ENCODE measurements at places on chromosomes 5 and 9.

DNA sequence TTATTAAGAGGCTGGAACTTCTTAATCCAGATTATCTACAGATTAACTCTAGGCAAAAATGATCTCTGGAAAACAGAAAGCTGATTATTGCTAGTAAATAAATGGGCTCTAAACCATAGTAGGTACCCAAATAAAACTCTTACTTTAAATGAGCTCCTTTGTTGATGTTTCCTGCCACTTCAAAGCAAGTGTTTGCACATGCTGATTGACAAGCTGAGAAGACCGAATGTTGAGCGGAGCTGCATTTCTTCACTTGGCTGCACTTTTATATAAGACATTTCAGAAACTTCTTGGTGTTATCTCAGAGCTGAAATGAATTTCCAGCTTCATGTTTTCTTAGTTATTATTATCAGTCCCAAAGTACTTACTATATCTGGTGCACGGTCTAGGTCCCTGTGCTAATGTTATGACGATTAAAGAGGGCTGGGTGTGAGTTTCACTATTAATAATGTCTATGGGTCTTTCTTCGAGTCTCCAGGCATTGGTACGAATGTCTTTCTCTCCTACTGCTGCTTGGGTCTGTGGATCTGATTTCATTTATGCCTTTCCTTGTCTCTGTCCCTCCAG, 58.6 kb upstream of the CTXN3 start:
- no peak for DNase-seq

DNA sequence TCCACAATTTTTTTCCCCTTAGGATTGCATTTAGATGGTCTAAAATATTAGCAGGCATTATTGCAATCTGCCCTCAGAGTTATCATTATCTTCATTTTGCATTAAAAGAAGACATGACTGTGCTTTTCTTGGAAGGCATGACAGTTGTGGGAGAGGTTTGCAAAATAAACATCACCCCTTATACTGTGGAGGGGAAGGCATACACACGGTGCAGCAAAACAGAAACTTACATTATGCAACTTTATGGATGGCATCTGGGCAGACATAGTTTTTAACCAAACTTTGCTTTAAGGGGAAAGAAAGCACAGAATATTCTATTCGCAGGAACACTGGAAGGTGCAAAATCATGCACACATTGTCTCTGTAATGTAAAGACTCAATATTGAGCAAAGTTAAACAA, 505.8 kb upstream of the ADAMTS16 start:
- DNase-seq, result no peak

DNA sequence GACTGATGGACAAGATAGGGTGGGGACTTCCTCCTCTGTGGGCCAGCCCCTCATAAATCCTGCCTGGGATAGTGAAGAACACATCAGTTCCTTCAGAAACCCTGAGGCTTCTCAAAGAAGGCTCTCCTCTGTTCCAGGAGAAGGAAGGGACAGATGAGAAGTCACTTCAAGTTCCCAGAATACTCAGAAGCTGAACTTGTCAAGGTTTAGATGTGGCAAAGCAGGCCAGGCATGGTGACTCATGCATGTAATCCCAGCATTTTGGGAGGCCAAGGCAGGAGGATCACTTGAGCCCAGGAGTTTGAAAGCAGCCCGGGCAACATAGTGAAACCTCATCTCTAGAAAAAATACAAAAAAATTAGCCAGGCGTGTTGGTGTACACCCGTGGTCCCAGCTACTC, 38.5 kb downstream of the STOM start:
- no peak for DNase-seq

- no peak for DNase-seq
These were observed 6.2 kb downstream of the PDLIM4 start for GRCh38 chr5:132263548-132264261.

DNA sequence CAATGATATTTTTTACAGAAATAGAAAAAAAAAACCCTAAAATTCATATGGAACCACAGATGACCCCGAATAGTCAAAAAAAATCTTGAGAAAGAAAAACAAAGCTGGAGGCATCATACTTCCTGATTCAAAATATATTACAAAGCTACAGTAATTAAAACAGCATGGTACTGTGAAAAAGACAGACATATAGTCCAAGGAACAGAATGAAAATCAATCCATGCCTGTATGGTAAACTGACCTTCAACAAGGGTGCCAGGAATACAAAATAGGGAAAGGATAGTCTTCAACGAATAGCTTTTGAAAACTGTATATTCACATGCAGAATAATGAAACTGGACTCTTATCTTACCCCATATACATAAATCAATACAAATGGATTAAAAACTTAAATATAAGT, 307.5 kb downstream of the MCTP1 start:
- no peak for DNase-seq

DNA sequence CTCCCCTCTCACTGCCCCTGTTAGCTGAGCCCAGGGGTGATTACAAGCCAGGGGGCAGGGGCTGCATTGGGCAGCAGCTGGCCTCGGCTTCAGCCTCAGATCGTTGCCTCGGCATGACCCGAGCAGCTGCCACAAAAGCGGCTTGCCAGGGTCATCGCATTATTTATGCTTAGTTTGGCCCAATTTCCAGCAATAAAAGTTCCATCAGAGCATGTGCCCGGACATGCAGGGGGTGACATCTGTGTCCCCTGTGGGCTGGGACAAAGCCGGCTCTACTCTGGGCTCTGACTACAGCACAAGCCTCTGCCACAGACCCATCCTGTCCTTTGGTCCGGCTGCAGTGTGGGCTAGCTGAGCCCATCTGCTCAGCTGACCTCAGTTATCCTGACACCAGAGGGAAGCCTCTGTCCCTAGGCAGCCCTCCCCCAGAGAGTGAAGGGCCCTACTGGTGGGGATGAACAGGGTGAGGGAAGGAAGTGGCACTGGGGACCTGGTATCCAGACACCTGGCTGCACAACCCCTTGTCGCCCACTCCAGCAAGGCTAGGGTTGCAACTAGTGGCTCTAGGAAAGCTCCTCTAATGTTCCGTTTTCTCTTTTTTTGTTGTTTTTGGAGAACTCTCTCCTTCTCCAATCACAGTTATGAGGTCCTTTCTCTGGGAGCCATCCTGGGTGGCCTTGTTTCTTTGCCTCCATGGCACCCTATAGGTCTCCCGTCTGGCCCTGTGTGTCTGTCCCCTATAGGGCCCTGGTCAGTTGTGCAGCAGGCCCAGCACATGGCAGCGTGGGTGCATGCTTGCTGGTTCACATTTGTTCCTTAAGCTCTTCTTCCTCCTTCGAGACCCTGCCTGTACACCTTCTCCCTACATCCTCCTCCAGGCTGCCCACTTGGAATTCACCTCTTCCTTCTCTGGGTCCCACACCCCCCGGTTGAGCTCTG, 13.3 kb upstream of the GADD45G start:
- DNase-seq, result no peak

DNA sequence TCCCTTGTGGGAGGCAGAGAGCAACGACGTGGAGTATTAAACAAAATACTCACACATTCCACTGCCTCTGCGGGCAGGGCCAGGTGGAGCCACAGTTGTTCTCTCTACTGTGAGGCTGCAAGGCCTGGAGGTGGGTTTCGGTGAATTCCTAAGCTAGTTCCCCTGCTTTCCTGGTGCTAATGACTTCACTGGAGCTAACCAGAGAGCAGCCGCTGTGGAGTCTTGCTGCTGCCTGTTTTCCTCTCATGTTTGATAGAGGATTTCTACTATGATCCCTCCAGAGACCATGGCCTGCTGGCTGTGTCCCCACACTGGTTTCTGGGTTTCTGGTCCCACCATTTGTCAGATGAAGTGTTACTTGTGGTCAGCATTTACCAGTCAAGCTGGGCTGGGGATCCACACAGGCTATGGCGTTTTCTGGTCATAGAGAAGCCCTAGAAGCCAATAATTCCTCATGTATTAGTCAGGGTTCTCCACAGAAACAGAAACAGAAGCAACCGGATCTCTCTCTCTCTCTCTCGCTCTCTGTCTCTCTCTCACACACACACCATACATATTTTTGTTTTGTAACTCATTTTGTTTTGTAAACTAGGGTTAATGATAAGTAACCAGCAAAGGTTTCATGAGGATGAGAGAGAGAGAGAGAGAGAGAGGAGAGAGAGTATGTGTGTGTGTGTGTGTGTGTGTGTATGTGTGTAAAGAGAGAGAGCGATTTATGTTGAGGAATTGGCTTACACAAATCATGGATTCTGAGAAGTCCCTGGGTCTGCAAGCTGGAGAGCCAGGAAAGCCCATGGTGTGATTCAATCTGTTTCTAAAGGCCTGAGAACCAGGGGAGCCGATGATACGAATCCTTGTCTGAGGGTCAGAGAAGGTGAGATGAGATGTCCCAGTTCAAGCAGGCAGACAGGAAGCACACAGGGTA, 403.0 kb downstream of the GADD45G start:
- no peak for DNase-seq

- DNase-seq, result no peak
These were observed 199.5 kb upstream of the CLINT1 start for GRCh38 chr5:158058208-158059120.

- no peak for DNase-seq
These were observed 222.7 kb downstream of the DCP2 start for GRCh38 chr5:113199122-113199905.

GRCh38 chr9:12271421-12271891, 421.7 kb upstream of the TYRP1 start:
- no peak for DNase-seq

GRCh38 chr9:23554686-23555085, 271.4 kb downstream of the ELAVL2 start:
- no peak for DNase-seq

GRCh38 chr5:155753943-155754581, 572.9 kb upstream of the SGCD start:
- DNase-seq, result no peak

GRCh38 chr5:43469671-43470391, 13.8 kb downstream of the TMEM267 start:
- no peak for DNase-seq

- no peak for DNase-seq
These were observed 43.7 kb downstream of the OR2Y1 start for GRCh38 chr5:180696116-180696515.

DNA sequence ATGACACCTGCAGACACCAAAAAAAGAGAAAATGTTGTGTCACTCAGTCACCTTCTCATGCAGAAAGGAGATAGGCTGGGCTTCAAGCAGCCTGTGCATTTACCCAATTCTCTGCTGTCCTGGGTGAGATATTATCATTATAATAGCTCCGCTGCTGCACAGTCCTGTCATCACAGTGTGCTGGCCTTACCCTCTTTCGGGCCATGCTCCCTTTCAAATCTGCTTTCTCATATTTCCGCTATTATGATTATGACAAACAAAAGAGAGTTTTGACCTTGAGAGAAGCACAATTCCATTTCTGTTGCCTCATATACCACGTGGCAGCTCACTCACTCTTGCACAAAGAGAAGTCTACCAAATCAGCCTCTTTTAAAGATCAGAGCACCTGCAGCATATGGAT, 1350.1 kb upstream of the ACO1 start:
- DNase-seq, result no peak

GRCh38 chr5:154296525-154297159, 106.1 kb downstream of the GALNT10 start:
- DNase-seq, result no peak

DNA sequence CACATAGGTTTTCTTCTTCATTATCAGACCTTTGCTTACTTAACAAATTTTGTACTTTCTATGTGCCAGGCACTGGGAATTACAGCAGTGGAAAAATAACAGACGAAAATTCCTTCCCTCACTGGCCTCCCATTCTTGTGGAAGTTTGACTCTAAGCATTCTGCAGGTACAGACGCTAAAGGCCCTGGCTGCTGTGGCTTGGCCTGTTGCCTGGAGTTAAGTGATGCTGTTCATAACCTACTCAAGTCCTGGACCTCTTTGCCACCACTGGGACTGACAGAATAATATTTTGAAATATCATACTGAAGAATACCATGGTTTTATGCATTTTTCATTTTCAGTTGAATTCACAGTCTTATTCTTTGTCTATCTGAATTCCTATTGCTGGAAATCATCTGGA, 97.3 kb upstream of the SPATA31C2 start:
- no peak for DNase-seq

DNA sequence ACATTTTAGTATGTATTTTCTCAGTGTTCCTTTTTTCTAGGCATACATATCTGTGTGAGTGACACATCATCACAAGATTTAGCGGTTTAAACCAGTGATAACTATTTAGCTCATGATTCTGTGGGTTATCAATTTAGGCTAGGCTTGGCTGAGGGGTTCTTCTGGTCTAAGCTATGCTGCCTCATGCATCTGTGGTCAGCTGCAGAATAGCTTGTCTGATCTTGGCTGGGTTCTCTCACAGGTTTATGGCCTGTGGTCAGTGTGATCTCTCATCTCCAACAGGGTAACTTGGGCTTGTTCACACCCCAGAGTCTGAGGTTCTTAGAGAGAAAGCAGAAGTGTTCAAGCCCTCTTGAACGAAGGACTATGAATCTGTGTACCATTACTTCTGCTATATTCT, 363.3 kb downstream of the KDM4C start:
- no peak for DNase-seq

GRCh38 chr5:109779036-109779735, 89.5 kb downstream of the MAN2A1 start:
- no peak for DNase-seq

DNA sequence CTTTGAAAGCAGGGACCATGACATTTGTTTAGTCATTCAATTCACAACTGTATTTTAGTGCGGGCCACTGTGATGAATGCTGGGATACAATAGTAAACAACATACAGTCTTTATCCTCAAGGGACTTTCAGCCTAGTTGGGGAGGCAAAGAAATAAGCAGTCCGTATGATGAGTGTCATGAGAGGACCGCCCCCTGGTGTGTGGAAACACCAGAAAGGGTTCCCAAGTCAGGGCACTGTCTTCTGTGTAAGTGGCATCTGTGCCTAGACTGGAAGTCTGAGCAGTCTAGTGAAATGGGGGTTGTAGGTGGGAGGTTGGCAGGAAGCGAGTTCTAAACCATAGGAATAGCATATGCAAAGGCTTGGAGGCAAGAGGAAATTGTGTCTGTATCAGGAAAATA, 6.8 kb downstream of the C9orf43 start:
- no peak for DNase-seq

- no peak for DNase-seq
These were observed 458.0 kb upstream of the IZUMO3 start for GRCh38 chr9:25003686-25004085.

DNA sequence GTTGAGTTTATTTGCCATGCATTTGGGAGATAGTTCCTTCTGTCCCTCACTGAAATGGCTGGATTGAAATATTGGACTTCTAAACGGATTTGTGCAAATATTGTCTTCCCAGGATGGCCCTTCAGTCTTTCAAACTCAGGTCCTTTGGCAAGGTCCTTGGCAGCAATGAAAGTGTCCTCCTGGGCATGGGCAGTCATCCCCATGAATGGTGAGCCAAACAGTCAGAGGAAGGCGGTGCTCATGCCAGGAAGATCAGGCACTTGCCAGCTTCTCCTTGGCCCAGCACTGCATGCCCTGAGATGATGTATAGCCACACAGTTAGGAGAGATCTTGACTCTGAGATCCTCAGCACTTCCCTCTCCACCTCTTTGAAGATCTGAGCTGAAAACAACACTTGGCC, 221.4 kb upstream of the KLF4 start:
- DNase-seq, result no peak

GRCh38 chr5:23820765-23821471, 313.5 kb downstream of the PRDM9 start:
- DNase-seq, result no peak

DNA sequence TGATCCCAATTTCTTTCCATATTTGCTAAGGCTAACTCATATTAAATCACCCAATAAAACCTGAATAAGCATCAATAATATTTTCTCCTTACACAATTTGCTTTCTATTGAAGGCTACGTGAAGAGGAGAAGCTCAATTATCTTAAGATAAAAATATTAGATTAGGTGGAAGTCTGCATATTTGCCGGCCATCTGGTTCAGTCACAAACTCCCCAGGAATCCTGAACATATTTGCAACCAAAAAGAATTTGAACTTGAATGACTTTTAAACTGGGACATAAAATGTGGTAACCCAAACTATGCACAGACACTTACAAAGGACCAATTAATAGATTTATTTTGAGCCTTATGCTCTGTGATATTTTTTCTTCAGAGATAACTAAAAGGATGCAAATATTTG, 92.3 kb downstream of the HAPLN1 start:
- DNase-seq, result no peak
